ENCODE measurements at places on chromosomes 3 and 15. TPM values are rescaled to one million over a fixed set of nuclear protein-coding genes. Genes with fewer than 3 reads are reported as not detected.

Gene CLDN18
- total RNA-seq: not detected

Gene FANCD2OS
- total RNA-seq: not detected

Gene SCN11A
- not detected for total RNA-seq

Gene CDHR4
- total RNA-seq: not detected

Gene ANKUB1
- total RNA-seq: not detected

Gene SNTN
- not detected for total RNA-seq

Gene P2RY13
- not detected for total RNA-seq

Gene POLQ
- total RNA-seq: 31.0 TPM

Gene SMCO1
- total RNA-seq: not detected

Gene TMCO5A
- total RNA-seq: not detected

Gene ZNF80
- 0.21 TPM for total RNA-seq

Gene SPINK8
- not detected for total RNA-seq

Gene TGM5
- 0.07 TPM for total RNA-seq

Gene SLC6A11
- not detected for total RNA-seq

Gene CDCP1
- 3.2 TPM for total RNA-seq

Gene RNU5B-1
- total RNA-seq: not detected

Gene EPHB1
- 1.6 TPM for total RNA-seq

Gene MBD4
- total RNA-seq: 50.7 TPM

Gene CACNA2D2
- 0.23 TPM for total RNA-seq

Gene PLOD2
- total RNA-seq: 2.0 TPM

Gene CLDN16
- not detected for total RNA-seq

Gene NPAP1
- total RNA-seq: not detected

Gene SLC12A1
- total RNA-seq: not detected

Gene FBN1
- 1.0 TPM for total RNA-seq

Gene CEP97
- 22.8 TPM for total RNA-seq

Gene CTXN2
- total RNA-seq: 0.07 TPM

Gene CHRM5
- not detected for total RNA-seq

Data from activated CD4-positive, alpha-beta T cell treated with anti-CD3 and anti-CD28 coated beads, Interleukin-2, amount 10 ng/mL, durations not matched to agents 24 days and 14 days (primary cell).